ENCODE measurements at places on chromosomes 3 and 15. TPM values are rescaled to one million over a fixed set of nuclear protein-coding genes. Genes with fewer than 3 reads are reported as not detected.

The PTX3 gene
- total RNA-seq = 25.7 TPM

DNA sequence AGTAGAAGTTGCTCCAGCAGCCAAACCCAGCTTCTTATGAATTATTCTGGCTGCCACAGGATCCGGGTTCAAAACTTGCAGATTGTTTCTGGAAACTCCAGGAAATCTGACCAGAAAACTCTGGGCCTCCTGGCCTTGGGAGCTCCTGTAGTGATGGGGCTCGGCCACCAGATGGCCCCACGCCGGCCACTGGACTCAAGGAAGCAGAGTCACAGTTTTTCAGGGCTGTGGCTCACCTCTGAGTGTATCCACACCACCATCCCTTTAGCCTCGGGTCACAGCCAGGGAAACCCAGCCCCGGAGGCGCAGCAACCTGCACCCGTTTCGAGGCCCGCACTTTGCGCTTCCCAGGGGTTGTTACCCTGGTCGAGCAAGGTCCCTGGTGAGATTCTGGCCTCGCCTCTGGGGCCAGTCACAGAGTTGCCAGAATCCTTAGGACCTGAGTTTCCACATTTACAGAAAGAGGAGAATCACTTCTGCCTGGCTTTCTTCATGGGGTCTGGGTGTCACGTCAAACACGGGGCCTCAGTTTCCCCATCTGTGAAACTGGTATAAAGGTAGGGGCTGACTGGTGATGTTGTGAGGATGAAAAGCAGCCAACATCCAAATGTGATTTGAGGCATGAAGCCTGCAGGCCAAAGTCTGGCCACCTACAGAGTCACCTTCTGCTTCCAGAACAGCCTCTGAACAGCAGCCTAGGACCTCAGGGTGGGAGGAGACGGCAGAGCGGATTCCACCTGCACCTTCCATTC lies 53.5 kb upstream of the LCTL start:
- DNase-seq = peak; percentile 91

The ELL3 gene
- 131 TPM for total RNA-seq

The C3orf18 gene
- total RNA-seq = 5.3 TPM

GRCh38 chr15:40028853-40029252 lies 10.1 kb downstream of the SRP14 start:
- DNase-seq = no peak

DNA sequence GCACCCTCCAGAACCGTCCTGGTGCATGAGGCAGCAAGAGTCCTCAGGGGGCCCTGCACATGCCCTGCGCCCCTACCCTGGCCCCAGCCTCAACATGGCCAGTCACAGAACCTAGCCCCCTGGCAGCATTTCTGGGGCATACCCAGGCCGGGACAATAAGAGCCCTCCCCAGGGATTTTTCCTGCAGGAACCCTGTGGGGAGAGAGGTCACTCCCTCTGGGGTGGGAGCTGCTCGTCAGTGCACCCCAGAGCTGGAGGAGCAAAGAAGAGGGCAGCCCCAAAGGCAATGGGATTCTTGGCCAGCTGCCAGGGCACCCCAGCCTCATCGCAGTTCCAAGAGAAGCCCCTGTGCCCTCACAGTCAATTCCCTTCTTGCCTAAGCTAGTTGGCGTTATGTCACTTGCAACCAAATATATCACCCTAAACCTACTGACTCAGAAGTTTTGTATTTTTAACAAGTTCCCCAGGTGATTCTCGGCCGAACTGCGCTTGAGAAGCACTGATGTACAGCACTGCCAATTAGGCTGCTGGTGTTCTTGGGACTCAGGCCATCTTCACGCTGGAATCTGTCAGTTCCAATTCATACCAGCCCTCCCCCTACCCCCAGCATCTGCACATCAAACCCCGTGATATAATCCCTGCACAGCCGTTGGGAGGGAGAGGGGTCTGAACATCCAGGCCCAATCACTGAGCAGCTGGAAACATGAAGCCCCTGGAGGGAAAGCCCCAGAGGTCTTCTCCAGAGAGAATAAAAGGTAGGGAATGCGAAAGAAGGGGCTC lies 87.5 kb upstream of the PRR20G start:
- DNase-seq = no peak

DNA sequence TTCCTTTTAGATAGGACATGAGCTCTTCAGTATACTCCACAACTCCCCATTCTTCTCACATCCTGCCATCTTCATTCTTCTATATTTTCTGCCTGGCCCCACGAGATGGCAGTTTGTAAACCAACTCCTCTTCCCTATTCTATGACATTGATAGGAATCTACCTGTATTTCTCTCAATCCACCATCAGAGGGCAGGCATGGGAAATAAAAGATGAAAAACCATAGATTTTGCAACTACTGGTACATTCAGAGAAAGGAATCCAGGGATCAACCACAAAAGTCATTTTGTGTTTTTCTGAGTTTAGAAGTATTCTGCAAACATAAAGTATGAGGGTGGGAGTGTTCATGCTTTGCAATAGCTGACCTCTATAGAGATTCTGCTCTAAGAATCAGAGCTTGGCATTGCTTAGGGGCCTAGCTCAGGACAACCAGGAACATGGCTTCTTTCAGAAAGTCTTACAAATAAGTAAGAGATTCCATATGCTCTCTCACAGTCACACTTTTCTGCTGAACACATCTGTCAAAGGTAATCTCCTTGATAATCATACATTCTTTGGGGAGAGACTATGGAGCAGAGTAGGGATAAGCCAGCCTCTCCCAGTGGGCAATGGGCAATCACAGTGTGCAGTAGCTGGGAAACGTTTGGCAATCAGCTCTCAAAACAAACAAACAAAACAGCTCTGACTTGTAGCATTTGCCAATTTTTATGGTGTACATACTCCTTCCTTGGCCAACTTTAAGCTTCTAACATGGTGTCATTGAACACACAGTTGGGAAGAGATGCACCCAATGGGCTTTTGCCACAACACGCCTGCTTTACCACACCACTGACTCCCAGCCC lies 43.1 kb upstream of the SLC25A36 start:
- DNase-seq = no peak

GRCh38 chr15:34336991-34337556 lies 507 bp downstream of the SLC12A6 start:
- DNase-seq = no peak

The PARP15 gene
- 1.8 TPM for total RNA-seq

DNA sequence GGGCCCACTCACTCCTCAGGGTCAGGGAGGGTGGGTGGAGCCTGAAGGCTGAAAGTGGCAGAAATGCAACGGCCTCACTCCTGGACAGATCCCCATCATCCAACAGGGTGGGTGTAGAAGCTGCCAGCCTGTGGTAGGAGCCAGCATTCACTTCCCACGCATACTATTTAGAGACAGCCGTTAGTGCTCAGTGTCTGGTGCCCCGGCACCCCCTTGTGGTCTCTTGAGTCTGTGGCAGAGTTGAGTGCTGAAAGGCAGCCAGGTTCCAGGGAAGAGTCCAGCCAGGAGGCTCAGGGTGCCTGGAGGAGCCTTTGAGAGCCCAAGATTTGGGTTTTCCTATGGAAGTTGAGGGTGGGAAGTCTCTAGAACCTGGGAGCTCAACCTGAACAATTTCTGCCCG lies 2.1 kb upstream of the GNAT1 start:
- peak; percentile 85 for DNase-seq

GRCh38 chr15:65085990-65086679 lies 9.6 kb downstream of the KBTBD13 start:
- peak; percentile 45 for DNase-seq

The PLS1 gene
- 12.5 TPM for total RNA-seq

The ZNF774 gene
- 4.9 TPM for total RNA-seq

DNA sequence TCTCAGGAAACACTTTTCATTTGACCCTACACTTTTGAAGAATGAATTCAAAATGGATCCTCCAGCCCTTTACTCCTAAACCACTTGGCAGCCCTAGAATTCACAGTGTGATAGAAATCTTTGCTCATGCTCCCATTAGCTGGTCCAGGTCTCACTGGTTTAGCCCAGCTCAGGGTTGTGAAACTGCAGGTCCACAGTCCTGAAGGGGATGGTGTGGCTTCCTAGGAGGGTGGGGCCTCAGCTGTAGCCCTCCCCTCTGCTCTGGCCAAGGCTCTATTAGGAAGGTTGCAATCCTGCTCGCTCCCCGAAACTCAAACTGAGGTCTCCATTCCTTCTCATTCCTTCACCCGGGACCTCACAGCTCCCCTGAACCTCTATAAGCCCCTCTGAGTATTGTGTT lies 21.6 kb upstream of the TICRR start:
- no peak for DNase-seq

DNA sequence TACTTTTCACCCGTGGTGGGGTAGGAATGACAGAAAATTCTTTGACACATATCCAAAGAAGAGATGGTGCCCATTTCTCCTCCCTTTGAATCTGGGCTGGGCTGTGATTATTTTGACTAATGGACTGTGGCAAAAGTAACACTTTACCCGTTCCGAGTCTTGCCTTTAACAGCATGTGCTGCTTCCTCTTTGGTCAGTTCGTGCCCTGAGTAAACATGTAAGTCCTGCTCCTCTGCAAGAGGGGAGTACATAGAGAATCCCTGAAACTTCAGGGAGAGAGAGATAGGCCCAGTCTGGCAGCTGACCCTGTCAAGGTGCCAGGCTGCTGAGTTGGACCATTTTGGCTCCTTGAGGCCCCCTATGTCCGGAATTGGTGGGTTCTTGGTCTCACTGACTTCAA lies 243.1 kb downstream of the EPHB1 start:
- DNase-seq = no peak

GRCh38 chr3:152480282-152480953 lies 211.7 kb downstream of the MBNL1 start:
- no peak for DNase-seq

DNA sequence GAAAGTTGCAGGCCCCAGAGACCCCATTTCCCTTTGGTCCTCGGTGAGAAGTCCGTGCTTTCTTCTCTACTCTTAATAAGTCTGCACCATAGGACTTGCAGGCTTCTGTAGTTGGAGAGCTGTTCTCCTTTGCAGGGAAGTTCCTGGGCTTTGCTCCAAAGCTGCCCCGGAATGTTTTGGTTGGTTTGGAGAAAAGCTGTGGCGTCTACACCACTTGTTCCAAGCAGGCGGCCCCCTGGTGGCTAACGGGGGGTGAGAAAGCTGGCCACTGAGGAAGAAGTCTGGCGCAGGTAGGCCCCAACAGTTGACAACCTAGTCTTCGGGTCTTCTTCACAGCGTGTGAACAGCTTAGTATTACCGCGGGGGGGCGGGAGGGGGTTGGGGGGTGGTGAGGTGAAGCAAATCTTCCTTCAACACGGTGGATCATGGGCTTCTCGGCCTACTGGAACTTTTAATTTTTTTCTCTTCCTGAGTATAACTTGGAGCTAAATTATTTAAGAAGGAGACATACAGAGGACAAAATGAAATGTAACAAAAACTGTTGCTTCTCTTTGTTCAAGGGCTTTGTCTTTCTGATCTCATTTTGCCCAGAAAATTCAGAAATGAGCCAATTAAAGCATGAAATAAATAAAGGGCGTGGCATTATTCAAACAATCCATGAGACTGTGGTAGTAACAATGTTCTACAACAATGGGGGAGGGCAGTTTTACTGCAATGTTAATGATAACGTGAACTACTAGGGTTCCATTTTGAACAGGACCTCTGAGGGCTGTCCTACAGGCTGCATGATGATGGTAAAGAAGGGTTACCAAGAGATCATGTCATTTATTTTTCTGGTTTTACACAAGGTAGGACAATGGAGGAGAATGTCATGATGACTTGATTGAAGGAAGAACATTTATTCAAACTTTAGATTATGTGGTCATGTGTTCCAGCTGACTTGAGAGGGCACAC lies 2.2 kb upstream of the THRB start:
- peak; percentile 82 for DNase-seq

The IL20RB gene
- total RNA-seq = not detected

GRCh38 chr3:146124126-146124801 lies 36.7 kb downstream of the PLOD2 start:
- no peak for DNase-seq

- DNase-seq = no peak
These were observed 39.1 kb downstream of the MEF2A start for GRCh38 chr15:99604865-99605264.

DNA sequence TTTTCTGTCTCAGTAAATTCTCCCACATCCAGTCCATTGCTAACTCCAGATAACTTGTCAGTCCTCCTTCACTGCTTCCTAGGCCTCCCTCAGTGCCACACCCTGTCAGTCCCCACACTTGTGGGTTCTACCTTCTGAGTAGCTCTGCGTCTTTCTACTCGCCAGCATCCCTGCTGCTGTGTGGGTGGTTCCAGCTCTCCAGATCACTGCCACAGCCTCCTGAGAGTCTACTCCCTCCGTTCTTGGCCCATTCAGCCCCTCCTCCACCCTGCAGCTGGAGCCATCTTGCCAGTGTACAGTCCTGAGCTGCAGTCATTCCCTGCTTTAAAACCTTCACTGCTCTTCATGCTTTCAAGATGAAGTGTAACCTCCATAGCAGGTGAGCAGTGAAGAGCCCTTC lies 45.3 kb downstream of the MAP2K5 start:
- DNase-seq = no peak

DNA sequence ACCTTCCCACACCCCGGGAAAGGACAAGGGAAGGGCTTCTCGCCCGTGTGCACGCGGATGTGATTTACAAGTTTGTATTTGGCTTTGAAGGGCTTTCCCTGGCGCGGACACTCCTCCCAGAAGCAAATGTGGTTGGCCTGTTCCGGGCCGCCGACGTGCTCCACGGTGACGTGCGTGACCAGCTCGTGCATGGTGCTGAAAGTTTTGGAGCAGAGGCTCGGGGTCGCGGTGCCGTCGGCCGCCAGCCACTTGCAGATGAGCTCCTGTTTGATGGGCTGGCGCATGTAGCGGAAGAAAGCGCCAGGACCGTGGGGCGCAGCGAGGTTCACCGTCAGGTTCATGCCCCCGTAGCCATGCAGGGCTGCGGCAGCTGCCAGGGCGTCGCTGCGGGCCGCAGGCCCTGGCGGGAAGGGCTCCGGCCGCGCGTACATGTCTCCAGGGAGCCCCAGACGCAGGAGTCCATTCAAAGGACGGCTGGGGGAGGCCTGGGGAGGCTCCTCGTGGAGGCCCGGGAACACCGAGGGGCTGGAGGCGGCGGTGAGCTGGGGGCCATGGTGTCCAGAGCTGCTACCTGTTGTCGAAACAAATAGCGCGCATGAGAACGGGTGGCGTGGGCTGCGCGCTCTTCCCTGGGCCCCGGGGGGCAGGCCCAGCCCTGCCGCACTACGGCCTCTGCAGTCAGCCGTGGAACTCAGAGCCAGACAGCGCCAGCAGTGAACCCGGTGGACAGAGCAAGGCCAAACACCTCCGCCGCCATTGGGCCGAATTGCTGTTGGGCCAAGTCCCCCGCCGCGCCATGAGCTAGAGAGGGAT lies 10.2 kb downstream of the ZIC4 start:
- no peak for DNase-seq

GRCh38 chr15:49674370-49674769 lies 53.5 kb downstream of the DTWD1 start:
- no peak for DNase-seq

The HIGD2B gene
- not detected for total RNA-seq

- DNase-seq = no peak
These were observed 26.7 kb downstream of the SMAD3 start for GRCh38 chr15:67091980-67092677.

DNA sequence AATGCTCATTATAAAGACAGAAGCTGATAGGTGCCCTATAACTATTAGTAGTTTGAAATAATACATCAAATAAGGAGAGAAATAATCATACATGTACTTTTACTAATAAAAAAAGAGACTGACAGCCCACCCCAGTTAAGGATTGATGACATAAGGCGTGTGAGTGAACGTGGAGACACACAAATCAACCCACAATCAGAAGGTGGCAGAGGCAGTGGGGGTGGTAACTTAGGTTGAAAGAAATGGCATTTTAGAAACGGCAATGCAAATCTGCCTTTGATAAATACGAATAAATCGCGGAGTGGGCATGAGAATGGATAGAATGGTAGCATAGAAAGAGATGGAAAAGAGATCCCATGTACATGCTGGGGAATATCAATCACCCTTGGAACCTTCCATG lies 256.2 kb upstream of the ATP10A start:
- DNase-seq = no peak

The TIMP4 gene
- 5.2 TPM for total RNA-seq

The BFSP2 gene
- not detected for total RNA-seq
